ENCODE measurements at places on chromosomes 3 and 15. TPM values are rescaled to one million over a fixed set of nuclear protein-coding genes. Genes with fewer than 3 reads are reported as not detected.

CRABP1 gene
- not detected for total RNA-seq

DNA sequence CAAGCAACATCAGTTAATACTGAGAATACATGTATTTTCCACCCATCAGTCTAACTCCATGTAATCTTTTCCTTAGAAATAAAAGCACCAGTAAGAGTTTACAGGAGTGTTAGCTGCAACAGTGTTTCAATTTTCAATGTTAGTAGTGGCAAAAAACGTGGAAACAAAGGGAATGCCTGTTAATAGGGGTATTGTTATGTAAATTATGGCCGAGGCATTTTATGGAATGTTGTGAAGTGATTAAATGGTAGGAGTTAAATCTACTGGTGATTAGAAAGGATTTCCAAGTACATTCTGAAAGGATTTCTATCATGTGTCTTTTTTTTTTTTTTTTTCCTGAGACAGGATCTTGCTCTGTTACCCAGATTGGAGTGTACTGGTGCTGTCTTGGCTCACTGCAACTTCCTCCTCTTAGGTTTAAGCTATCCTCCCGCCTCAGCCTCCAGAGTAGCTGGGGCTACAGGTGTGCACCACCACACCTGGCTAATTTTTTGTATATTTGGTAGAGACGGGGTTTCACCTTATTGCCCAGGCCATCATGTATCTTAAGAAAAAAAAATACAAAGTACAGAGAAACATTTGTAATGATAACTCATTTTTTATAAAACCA, 6.6 kb downstream of the ATP6V1A start:
- H3K4me3 ChIP-seq = no peak overlapping the region
- no peaks in the 10 kb centered on the region for H3K36me3 ChIP-seq
- no peak overlapping the region for H3K27ac ChIP-seq
- DNase-seq = no peak

- H3K36me3 ChIP-seq = no peaks in the 10 kb centered on the region
- DNase-seq = peak; percentile 64
- no peaks in the 10 kb centered on the region for H3K27me3 ChIP-seq
- H3K4me3 ChIP-seq = no peak overlapping the region
These were observed 26.3 kb downstream of the DPH6 start for GRCh38 chr15:35519541-35520149.

- H3K36me3 ChIP-seq = no peaks in the 10 kb centered on the region
- H3K4me1 ChIP-seq = peaks cover 2% of the 10 kb centered on the region
- H3K27ac ChIP-seq = no peak overlapping the region
- DNase-seq = no peak
- no peak overlapping the region for H3K4me3 ChIP-seq
- H3K27me3 ChIP-seq = peaks cover 34% of the 10 kb centered on the region
These were observed 69.8 kb downstream of the ISG20 start for GRCh38 chr15:88708655-88709054.

DNA sequence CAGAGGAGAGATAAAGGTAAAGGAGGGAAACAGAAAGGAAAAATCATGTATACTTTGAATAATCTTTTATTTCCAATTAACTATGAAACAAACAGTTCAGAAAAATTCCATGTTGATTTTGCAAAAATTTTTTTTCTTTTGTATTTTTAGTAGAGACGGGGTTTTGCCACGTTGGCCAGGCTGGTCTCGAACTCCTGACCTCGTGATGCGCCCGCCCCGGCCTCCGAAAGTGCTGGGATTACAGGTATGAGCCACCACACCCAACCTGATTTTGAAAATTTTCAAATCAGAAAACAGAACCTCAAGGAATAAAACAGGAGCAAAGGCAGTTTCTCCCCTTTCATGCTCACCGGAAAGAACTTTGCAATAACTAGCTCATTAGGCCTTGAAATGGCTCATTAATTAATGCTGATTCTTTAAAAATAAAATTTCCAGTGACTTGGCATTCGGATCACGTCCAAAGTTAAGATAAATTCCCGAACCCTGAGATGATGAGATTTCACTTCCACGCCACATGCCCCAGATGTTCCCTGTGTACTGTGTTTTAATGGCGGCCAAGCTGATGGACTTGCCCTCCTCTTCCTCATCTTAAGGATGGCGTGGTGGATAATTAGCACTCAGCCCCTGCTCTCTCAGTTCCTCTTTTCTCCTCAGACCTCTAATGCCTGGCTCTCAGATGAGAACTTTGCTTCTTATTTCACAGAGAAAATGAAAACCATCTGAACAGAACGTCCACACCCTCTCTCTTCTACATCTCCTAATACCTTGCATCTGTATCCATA, 10.8 kb downstream of the BCL2L10 start:
- no peak for DNase-seq
- no peak overlapping the region for H3K4me3 ChIP-seq
- H3K27me3 ChIP-seq = no peaks in the 10 kb centered on the region

GRCh38 chr3:123712077-123712860, 127.4 kb upstream of the HACD2 start:
- no peak overlapping the region for H3K27ac ChIP-seq
- no peaks in the 10 kb centered on the region for H3K27me3 ChIP-seq
- peaks cover 57% of the 10 kb centered on the region for H3K36me3 ChIP-seq
- DNase-seq = no peak

DNA sequence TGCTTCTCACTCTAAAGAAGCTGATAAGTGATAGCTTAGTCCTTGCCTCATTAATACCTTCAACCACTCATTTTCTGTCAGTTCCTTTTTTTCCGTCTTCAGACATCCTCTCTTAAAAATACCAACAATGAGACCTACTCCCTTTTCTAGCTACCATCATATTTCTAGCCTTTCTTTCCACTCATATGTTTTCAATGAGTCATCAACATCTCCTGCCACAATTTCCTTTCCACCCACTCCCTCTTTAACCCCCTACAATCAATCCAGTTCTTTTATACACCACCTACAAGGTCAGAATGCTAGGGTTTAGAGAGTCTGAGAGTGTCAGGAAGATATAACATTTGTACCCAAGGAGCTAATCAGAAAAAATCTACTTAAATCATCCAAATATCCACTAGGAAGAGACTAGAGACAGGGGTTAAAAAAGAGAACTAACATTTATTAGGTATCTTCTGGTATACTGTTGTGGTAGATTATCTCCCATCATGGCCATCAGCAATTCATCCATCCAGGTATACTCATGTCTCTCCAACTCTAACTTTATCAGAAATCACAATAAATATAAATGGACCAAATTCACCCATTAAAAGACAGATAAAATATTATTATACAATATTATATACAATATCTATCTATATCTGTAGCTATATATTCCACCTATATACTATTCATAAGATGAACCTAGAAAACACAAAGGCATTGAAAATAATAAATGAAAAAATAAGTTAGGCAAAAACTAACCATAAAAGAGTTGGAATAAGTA, 42.5 kb downstream of the MYLK start:
- H3K4me3 ChIP-seq = no peak overlapping the region
- H3K27ac ChIP-seq = no peak overlapping the region
- peaks cover 19% of the 10 kb centered on the region for H3K36me3 ChIP-seq

GRCh38 chr3:72720566-72720965, 127.7 kb downstream of the SHQ1 start:
- no peak overlapping the region for H3K4me3 ChIP-seq
- DNase-seq = no peak
- H3K27ac ChIP-seq = no peak overlapping the region
- H3K36me3 ChIP-seq = no peaks in the 10 kb centered on the region
- H3K27me3 ChIP-seq = no peaks in the 10 kb centered on the region
- H3K4me1 ChIP-seq = peaks cover 3% of the 10 kb centered on the region

DNA sequence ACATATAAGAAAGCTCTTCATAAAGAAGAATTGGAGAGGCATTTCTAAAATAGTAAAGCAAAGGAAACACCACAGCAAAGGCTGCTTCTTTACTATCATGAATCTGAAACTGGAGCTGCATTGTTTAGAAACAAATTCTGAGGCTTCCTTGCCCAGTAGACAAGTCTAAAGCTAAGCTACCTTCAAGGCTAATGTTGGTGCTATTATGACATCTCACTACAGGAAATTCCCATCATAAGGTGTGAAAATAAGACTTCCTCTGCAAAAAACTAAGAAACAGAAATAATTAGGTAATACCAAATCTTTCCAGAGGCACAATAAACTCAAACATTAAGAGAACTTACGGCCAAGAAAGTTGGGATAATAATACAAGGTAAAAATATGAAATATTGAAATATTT, 89.9 kb upstream of the P3H2 start:
- H3K4me3 ChIP-seq = no peak overlapping the region
- H3K27ac ChIP-seq = no peak overlapping the region
- no peak for DNase-seq
- H3K36me3 ChIP-seq = no peaks in the 10 kb centered on the region

GOLGA6L10 gene
- under 0.01 TPM for total RNA-seq

CD86 gene
- total RNA-seq = not detected

SLC12A8 gene
- total RNA-seq = 2.2 TPM

LMOD3 gene
- total RNA-seq = not detected

CD276 gene
- total RNA-seq = 37.5 TPM

GRCh38 chr3:65569129-65569528, 469.6 kb downstream of the MAGI1 start:
- no peaks in the 10 kb centered on the region for H3K27me3 ChIP-seq
- no peak for DNase-seq
- H3K27ac ChIP-seq = no peak overlapping the region
- H3K4me3 ChIP-seq = no peak overlapping the region
- H3K36me3 ChIP-seq = no peaks in the 10 kb centered on the region

FANCD2OS gene
- not detected for total RNA-seq

PROS1 gene
- total RNA-seq = 1.6 TPM

DNA sequence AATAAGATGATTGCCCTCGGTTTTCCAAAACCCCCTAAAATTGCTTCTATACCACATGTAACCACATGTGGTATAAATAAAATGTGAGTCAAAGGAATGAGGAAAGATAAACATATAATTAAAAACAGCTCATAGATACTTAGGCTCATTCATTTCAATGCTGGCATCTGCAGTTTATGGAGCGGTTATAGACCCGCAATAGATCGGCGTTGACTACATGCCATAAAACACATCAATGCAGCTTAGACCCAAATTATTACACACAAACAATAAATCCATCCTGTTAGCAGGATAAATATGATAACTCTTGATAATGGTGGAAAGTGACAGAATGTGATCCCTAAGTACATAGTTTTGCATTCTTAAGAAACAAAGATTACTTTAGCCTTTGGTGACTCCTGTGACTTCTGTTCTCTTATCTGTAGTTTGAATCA, 143.7 kb downstream of the NR2F2 start:
- no peak for DNase-seq
- peaks cover 5% of the 10 kb centered on the region for H3K27me3 ChIP-seq
- H3K4me3 ChIP-seq = no peak overlapping the region
- no peaks in the 10 kb centered on the region for H3K4me1 ChIP-seq
